Liver (tissue), 10 donors: ENCODE measurements at places on chromosomes 1 and 21.

GRCh38 chr1:212260557-212261355 lies 24.5 kb upstream of the PPP2R5A start:
- no peak for DNase-seq

DNA sequence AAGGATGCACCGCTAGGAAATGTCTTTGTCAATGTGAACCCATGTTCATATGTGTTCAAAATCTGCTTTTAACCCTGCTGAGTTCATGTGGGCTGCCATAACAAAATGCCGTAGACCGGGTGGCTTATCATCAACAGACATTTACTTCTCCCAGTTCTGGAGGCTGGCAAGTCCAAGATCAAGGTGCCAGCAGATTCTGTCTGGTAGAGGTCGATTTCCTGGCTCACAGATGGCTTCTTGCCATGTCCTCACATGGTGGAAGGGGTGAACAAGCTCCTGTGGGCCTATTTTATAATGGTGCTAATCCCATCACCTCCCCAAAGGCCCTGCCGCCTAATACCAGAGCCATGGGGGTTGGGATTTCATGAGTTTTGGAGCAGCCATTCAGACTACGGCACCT lies 4.6 kb upstream of the CDCP2 start:
- no peak for DNase-seq

GRCh38 chr1:101567582-101568189 lies 330.9 kb downstream of the S1PR1 start:
- DNase-seq: no peak

DNA sequence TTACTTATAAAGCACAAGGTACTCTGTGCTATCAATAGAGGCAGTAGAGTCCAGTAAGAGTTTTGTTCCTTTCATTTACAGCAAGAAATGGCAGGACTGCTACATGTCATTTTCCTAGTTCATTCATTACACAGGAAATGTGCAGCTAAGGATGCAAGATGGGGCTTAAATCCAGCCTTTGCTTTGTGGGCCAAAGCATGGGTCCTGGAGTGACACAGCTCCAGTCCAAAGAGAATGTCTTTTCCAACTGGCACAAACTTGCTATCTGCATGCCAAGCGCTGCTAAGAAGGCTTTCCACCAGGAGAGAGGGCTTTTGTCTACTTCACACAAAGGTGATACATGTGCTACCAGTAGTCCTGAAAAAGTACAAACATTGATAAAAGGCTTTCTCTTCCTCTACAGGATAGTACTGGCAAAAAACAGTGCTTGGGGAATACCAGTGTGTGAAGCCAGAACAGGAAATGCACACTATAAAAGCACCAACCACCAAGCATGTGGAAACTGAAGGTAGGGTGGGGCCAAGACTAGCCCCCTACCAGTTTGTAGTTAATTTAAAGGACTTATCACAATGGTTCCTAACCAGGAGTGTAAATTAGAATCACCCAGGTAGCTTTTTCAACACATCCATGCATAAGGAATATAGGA lies 68.7 kb downstream of the ARID4B start:
- no peak for DNase-seq

DNA sequence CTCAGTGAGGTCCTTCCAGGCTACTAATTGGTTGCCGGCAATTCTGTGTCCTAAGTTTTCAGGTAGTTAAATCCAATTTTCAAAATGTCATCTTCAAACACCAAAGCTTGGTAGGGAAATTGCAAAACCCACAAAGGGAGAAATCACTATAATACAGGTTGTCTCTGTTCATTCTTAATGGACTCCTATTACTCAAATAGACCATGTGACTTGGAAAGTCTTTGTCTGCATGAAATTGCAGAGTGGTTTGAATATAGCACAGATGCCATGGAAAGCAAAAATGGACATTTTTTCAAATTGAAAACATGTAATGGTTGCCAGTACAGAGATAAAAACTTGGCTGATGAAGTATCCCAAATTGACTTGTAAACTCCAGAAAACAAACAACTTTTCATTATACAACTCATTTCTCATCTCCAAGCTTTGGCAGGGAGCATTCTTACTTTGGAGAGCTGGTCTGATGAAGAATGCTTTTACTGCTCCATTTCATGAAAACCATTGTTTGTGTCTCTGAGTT lies 169.5 kb upstream of the PKN2 start:
- DNase-seq: no peak

DNA sequence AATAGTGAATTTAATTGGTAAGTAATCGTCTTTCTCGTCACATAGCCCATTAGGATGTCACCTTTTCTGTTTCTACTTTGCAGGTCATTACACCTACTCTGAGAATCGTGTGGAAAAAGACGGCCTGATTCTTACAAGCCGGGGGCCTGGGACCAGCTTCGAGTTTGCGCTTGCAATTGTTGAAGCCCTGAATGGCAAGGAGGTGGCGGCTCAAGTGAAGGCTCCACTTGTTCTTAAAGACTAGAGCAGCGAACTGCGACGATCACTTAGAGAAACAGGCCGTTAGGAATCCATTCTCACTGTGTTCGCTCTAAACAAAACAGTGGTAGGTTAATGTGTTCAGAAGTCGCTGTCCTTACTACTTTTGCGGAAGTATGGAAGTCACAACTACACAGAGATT lies 23.3 kb downstream of the PARK7 start:
- DNase-seq: no peak

DNA sequence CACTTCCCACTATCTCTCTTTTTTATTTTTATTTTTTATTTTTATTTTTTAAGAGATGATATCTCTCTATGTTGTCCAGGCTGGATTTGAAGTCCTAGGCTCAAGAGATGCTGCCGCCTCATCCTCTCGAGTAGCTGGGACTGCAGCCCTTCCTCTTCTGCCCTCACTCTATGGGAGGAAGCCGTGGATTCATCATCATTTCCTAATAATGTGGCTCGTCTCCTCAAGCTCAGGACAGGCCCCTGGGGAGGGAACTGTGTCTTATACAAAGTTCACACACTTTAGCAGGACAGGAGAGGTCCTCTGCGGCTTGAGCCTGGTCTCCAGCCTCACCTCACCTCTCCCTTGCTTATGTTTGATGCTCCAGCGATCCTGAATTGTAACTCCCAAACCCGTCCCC lies 16.5 kb upstream of the IFFO2 start:
- no peak for DNase-seq

- DNase-seq: no peak
Observed at GRCh38 chr1:19405761-19406487, 79.4 kb downstream of the CAPZB start.

GRCh38 chr1:47388891-47389238 lies 27.2 kb upstream of the FOXE3 start:
- peak; percentile 62 for DNase-seq

DNA sequence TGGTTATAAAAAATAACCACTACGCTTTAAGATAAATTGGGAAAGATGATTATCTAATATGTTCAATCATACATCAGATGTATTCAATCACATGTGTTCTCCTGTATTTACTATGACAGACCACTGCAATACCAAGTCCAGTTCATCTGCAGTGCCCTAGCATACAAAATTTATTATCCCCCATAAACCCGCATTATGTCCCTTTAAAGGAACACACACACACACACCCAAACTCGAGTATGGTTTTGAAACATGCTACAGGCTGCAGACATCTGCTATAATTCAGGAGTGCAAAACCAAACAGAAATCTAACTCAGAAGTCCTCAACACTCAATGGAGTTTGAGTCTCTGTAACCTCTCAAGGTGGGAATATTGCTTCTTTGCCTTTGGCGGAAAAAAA lies 14.9 kb downstream of the ODF2L start:
- DNase-seq: no peak

- no peak for DNase-seq
Observed at GRCh38 chr21:26717146-26717739, 128.0 kb downstream of the ADAMTS1 start.

- DNase-seq: no peak
Observed at GRCh38 chr1:232384171-232384883, 245.6 kb downstream of the SIPA1L2 start.

- no peak for DNase-seq
Observed at GRCh38 chr1:35432231-35432630, 125.0 kb downstream of the KIAA0319L start.

DNA sequence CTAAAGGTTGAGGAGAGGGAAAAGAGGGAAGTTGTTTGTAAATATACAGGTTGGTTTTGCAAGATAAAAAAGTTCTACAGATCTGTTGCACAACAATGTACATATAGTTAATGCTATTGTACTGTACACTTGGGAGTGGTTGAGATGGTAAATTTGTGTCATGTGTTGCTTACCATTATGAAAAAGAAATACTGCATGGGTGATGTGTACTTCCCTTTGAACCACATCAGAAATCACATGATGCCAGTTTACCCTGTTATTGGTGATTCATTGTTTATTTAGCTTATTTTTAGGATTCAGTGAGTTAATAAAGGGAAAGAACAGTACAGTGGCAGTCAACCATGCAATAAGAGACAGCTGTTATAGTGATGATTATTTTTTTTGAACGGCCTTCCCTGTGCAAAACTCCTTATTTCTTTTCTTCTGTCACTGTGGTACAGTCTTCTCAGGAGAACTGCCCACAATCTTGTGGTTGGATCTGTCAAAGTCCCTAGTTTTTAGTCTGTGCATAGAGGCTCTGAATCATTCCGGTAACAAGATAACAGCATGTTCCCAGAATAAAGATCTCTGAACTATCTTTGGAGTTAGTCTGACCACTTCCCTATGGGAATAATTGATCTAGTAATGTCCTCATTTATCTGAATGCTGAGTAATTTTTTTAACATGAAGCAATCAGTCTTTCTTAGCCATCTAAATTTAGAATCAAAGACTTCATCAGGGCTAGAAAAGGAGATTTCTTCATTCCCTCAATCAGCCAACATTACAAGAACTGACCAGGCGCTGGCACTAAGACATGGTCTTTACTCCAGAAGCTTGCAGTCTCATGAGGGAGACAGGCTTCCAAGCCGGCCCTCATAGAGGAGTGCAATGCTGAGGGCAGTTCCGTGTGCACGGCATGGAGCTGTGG lies 84.2 kb downstream of the SH3GLB1 start:
- DNase-seq: no peak

DNA sequence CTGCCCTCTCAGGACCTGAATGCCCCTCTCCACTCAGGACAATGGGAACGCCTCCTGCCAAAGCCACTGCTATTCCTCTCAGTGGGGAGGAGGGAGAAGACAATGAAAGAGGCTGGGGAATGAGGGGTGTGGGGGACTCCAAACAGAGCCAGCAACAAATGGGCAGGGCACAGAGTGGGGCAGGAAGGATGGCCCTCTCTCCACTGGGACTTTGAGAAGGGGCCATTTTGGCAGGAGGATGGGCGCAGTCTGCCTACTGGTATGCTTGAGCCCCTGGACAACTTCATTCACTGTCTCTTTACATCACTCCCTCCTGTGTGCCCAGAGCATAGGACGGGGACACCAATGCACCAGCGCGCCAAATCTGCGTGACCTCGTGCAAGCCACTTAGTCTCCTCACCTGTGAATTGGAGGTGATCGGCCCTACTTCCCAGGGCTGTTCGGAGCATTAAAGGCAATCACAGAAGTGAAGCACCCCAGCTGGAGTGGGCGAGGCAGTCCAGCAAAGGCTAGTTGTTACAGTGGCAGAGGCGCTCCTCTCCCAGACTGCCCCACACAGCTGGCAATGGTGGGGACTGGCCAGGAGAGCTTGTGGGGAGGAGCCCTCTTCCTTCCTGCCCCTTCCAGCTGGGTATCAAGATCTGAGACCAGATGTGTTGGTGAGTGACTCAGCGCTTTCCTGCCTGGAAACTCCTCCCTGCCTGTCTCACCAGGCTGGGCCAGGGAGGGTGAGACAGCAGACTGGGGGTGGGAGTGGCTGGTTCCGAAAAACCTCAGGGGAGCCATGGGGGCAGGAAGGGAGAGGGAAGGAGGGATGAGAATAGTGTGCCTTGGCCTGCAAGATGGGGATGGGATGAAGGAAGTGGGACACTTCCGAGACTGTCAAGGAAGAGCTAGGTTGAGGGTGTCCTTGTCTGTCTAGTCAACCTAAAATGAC lies 22.4 kb upstream of the SYNC start:
- peak; percentile 73 for DNase-seq

DNA sequence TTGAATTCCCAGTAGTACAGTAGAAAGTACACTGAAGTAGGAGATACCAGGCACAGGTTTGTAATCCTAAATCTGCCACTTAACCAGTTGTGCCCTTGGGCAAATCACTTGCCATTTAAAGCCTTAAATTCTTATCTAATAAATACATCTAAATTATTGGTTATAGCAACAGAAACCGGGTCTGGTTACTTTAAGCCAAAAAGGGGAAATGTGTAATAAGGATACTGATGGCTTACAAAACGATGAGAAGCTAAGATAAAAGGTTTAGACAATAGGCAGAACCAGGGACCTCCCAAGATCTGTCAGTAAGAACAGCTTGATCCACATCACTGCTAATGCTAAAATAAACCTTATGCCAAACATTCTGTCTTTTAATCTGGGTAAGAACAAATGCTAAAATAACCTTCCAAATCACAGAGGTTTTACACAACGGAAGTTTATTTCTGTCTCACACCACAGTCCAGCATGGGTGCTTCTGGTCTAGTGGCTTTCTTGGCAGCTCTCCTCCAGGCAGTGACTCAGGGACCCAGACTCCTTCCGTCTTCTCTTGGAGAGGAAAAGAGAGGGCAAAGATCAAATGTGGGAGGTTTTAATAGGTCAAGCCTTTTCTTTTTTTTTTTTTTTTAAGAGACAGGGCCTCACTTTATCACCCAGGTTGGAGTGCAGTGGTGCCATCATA lies 16.5 kb upstream of the ZMYM1 start:
- no peak for DNase-seq

GRCh38 chr1:88298506-88298905 lies 385.6 kb upstream of the PKN2 start:
- no peak for DNase-seq

DNA sequence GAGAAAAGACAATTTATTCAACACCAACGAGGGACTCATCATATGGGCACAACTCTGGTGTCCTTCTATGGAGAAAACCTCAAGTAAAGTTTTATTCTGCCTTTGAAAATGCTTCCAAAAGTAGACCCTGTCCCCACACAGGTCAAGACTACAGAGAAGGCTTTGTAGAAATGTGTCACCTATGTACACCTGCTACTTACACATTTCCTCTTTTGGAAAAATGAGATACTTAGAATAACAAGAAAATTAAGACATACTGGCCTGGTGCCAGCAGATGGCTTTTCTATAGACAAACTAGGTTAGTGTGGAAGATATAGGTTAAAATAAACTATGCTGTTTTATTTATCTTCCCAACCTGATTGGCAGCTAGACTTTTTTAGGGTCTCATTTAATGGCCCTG lies 13.6 kb downstream of the POGK start:
- DNase-seq: no peak

GRCh38 chr1:186225096-186225495 lies 150.0 kb downstream of the TPR start:
- no peak for DNase-seq

GRCh38 chr1:8930116-8930515 lies 15.6 kb upstream of the CA6 start:
- no peak for DNase-seq

- DNase-seq: no peak
Observed at GRCh38 chr1:54945393-54945936, 35.0 kb upstream of the TMEM61 start.

GRCh38 chr1:50333595-50333974 lies 89.7 kb downstream of the DMRTA2 start:
- DNase-seq: peak; percentile 73

GRCh38 chr1:32736812-32737791 lies 34.5 kb upstream of the SYNC start:
- no peak for DNase-seq
